Choroid plexus epithelial cell (primary cell): ENCODE measurements at places on chromosomes 16 and 17.

DNA sequence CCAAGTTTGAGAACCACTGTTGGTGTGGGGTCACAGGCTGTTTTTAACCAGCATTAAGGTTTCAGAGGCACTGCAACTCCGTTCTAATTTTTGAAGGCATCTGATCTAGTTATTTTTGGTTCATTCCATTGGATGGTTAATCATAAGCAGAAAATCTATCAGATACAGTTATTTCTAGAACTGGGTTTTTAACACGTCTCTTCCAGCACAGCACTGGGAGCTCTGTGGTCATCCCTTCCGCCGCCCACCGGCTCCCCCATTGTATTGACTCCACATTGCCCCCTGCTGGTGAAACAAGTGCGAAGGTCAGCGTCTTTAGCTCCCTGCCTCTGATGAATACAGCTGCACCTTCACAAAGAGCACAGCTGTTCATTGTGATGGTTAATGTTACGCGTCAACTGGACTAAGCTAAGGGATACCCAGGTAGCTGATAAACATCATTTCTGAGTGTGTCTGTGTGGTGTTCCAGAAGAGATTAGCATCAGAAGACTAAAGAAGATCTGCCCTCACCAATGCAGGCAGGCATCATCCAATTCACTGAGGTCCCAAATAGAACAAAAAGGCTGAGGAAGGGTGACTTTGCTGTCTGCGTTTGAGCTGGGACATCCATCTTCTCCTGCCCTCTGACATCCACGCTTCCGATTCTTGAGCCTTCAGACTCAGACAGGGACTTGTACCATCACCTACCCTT lies 8.5 kb downstream of the CCL18 start:
- peak; percentile 53 for DNase-seq

DNA sequence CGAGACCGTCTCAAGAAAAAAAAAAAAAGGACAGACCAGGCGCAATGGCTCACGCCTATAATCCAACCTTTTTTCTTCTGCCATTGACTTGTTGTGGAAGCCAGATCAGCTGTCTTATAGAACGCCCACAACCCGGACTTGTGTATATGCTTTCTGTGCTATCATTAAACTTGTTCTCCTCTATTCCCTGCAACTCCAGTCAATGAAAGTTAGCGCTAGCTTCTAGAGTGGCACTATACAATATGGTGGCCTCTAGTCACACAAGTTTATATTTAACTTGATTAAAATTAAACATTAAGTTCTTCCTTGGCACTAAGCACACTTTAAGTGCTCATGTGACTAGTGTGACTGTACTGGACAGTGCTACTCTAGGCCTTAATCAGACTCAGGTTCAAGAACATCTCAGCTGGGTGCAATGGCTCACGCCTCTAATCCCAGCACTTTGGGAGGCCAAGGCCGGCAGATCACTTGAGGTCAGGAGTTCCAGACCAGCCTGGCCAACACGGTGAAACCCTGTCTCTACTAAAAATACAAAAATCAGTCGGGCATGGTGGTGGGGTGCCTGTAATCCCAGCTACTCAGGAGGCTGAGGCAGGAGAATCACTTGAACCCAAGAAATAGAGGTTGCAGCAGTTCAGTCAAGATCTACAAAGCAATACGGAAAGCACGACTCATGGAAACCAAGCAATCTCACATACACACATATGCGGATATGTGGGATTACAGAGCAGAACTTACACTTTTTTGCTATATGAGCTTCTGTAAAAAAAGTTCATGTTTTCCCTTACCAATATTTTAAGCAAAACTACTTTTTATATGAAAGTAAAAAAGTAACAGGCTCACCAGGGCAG lies 18.8 kb upstream of the GLG1 start:
- DNase-seq, result no peak

DNA sequence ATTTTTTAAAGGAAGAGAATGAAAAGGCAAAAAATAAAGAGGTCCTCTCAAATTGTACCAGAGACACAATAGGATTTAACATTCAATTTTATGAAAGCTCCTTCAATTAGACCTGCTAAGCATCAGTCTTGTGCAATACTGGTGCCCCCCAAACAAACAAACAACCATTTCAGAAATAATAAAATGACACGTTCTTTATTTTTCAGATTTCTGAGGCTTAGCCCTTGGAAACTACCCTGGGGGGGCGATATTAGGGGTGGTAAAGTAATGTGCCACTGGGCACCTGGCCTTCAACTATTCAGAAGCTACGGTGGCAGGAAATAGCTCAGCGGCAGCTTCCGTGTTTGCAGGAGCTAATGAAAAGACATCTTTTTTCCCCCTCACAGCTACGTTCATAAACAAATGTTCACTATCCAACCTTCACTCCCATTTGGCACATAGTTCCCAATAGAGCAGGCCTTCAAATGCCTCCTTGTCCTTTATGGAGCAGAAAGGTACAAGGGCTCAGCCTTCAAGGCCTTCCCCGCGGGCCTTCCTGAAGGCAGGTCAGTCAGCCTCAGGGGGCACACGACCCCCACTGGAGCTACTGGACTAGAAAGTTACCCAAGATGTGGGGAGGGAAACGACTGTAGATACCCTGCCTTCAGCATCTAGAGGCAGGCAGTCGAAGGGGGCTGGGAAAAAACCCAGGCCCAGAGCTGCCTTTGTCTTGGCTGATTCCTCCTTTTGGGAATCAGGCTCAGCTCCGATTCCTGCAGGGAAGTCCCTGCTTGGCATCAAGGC lies 44.1 kb downstream of the TBX4 start:
- DNase-seq, result no peak

DNA sequence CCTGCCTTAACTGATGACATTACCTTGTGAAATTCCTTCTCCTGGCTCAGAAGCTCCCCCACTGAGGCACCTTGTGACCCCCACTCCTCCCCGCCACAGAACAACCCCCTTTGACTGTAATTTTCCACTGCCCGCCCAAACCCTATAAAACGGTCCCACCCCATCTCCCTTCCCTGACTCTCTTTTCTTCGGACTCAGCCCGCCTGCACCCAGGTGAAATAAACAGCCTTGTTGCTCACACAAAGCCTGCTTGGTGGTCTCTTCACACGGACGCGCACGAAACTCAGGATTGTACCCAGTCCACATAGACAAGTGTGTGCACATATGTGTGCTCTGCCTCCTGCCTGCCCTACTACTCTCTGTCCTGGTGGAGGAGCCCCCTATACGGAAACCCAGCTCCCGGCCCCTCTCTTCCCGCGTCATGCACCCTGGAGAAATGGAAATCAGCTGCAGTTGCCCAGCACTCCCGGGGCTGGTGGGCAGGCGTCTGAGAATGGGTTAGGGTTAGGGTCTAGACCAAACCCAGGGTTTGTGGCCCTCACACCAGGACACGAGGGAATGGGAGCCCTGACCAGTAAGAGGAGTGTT lies 2.4 kb upstream of the RHBDF1 start:
- DNase-seq, result no peak

DNA sequence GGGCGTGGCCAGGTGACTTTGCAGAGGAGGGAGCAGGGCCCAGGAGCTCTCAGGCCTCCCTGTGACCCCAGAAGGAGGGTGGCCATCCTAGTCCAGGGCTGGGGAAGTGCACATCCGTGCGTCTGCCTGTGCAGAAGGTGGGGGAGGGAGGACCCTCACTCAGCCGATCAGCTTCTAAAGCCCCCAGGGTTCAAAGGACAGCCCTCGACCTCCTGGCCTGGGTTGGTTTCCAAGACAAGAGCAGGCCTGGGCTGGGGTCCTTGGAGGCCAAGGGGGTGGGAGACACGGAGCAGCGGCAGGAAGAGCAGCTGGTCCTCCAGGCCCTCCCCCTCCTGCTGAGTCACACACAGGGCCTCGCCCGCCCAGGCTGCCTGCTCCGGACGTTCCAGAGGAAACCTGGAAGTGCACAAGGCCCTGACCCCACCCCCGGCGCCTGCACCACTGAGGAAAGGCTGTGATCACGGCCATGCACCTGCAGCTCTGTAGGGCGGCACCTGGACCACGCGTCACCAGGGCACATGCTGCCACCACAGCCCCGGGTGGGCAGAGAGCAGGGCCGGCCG lies 67.1 kb upstream of the ZNF469 start:
- peak; percentile 67 for DNase-seq

DNA sequence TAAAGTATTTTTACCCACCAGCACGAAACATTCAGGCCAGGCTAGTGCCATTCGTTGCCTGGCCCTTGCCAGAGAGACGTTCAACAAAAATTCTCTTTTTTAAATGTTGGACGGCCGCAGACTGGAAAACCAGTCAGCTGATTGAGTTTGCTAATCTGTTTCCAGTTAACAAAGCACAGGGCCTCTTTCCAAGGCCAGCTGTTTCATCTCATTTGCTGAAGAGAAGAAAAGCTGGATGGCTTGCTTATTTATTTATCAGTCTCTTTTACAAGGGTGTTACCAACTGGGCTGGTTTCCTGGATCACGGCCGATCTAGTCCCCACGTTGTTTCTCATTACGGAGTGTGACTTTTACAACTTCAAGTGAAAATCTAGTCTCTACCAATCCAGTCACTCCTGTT lies 418.7 kb upstream of the DYNLRB2 start:
- DNase-seq, result peak; percentile 57

DNA sequence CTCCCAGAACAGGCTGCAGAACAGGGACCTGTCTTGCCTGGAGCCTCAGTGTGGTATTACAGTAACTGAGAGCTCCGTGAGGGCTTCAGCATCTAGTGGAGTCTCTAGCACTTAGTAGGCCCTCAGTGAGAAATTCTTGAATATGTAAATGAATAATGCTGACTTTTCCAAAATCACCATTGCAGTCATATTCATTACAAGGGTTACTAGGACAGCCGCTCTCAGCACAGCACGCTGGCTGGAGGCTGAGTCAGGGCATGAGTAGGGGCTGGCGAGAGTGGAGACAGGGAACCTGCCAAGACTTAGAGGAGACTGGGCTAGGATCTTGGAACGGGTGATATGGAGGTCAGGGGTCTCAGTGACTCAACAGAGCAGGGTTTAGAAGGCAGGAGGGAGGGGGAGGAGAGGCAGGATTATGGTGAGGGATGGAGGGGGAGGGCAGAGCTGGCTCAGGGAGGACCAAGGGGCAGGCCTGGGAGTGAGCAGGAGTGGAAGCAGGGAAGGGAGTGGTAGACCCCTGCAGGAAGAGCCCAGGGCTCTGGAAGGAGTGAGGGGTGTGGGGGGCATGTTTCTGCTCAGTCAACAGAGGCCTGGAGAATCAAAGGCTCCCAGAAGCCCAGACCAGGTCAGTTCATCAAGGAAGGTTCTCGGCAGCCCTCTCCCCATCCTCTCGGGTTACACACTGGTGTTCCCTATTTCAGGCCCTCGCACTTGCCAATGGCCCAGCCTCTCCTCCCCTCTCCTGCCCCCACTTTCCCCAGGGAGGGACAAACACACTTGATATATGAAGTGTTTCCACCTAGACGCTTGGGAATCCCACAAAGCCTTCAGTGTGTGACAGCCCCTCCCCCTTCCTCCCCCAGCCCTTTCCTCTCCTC lies 42.3 kb downstream of the FZD2 start:
- peak; percentile 95 for DNase-seq

GRCh38 chr16:53465606-53466280 lies 31.5 kb downstream of the RBL2 start:
- peak; percentile 83 for DNase-seq

- DNase-seq, result no peak
Measured at GRCh38 chr16:2091547-2092255, 43.9 kb downstream of the TSC2 start.

- no peak for DNase-seq
Measured at GRCh38 chr16:83807327-83807709, 460 bp upstream of the HSBP1 start.

DNA sequence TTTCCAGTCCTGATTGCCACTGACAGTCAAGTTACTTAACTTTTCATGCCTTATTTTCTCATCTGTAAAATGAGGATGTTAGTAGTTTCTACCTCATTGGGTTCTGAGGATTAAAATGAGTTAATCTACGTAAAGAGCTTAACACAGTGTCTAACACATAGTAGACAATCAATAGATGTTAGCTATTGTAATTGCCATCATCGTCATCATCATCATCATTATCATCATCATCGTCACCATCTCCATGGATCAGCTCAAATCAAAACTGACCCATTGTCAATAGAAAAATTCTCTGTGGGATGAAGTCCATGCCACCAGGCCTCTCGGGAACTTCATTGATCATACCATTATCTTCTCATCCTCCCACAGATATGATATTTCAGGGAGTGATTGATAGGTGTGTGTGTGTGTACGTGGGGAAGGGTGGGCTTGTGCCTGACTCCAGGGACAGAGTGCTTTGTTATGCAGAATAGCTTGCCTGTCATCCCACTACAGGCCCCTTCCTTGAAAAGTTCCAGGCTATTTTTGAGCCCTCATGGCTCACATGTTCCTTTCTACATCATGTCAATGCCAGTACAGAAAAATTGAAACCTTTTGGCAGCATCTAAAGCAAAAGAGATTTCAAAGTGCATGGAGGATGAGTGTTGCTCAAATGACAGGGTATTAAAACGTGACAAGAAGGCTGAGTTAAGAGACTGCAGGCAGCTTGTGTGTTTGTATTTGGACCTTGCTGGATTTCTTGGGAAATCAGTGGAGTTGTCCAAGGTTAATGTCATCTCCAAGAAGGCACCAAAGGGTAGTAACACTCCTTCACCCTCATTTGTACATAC lies 133.9 kb downstream of the PRKCB start:
- no peak for DNase-seq

DNA sequence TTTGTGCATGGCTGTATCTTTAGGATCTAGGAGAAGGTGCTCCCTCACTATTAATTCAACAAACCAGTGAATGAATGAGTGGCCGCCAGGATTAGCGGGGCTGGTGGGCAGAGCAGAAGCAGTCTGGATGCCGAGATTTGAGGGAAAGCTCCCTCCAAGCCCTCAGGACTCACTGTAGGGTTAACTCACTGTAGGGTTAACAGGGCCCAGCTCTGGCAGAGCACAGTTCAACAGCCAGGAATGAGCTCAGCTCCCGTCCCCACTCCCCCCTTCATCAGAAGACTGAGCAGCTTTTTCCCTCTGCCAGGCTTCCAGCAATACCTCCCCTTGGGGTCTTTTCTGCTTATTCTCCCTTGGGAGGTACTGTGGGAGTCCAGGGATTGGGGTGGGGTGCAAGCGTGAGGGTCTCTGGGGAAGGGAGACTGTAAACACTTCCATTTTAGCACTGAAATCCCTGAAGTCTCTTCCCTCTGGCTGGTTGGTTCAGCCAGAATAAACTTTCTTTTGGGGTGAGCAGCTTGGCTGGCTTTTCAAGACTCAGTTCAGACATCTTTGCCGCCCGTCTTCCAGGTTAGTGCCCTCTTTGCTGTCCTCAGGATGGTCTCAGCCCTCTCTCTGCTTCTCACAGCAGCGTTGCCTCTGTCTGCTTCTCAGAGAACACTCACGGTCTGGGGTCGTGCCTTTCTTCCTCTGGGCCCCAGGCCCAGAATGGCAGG lies 53.7 kb upstream of the WSB1 start:
- no peak for DNase-seq

DNA sequence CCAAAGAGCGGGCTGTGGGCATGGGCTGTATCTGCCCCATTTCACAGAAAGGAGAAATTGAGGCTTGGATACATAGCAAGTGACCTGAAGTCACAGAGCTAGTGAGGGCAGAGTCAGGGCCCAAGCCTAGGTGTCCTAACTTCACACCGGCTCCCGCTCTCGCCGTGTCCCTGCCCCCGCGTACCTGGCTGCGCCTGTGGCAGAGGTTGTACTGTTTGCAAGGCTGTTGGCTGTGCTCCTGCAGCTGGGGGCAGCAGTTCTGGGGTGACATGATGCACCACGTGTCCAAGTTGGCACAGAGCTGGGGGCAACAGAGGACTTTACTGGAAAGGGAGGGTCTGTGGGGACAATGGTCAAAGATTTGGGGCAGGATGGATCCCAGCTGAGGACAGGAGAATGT lies 3.4 kb downstream of the DHX58 start:
- no peak for DNase-seq

GRCh38 chr17:48593126-48593829 lies at the start of gene HOXB5:
TSS of gene HOXB5 (minus strand) at chr17:48593779. CDS start at chr17:48593682, 97 bp downstream.
- no peak for DNase-seq
